ENCODE measurements at places on chromosomes 13 and 19. TPM values are rescaled to one million over a fixed set of nuclear protein-coding genes. Genes with fewer than 3 reads are reported as not detected.

Gene MYO16
- 0.09 TPM for total RNA-seq

- DNase-seq = no peak
These were observed 14.5 kb downstream of the PPFIA3 start for GRCh38 chr19:49133621-49134454.

GRCh38 chr13:97259410-97259797, 37.3 kb downstream of the MBNL2 start:
- DNase-seq = no peak

Gene CEACAM4
- 1.1 TPM for total RNA-seq

DNA sequence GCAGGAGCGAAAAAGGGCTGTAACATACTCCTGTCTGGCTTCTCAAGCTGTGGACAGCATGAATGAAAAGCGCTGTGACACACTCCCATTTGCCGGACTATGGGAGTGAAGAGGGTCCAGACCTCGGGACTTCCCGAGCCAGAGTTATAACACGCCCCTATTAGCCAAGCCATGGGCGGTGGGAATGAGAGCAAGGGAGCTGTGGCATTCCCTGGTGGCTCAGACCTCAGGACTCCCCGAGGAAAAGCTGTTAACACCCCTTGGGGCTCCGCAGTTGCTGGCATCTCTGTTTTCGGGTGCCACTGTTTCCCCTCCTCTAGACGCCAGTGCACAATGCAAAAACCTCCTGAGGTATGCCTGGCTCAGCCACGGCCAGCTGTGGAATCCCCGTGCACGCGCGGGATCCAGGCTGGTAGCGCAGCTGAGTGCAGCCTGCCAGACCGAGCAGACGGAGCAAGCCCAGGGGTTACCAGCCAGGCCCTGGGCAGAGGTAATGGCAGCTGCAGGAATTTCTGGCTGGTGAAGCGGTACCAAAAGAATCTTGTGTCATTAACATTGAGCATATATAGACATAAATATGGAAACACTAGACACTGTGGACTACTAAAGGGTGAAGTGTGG, 1534.6 kb upstream of the PRR20A start:
- DNase-seq = no peak

Gene NLRP5
- not detected for total RNA-seq

DNA sequence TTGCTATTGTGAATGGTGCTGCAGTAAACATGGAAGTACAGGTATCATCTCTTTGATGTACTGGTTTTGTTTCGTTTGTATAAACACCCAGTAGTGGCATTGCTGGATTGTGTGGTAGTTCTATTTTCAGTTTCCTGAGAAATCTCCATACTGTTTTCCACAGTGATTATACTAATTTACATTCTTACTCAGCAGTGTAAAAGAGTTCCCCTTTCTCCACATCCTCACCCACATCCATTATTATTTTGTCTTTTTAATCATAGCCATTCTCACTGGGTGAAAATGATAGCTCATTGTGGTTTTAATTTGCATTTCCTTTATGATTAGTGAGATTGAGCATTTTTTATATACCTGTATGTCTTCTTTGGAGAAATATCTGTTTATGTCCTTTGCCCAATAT, 62.3 kb upstream of the PARP4 start:
- no peak for DNase-seq
